WTC11 (cell line): ENCODE measurements at places on chromosomes 5 and 9. TPM values are rescaled to one million over a fixed set of nuclear protein-coding genes. Genes with fewer than 3 reads are reported as not detected.

Gene NUTM2G
- 0.14 to 0.50 TPM (median 0.27 TPM) in 3 replicates for total RNA-seq

GRCh38 chr9:136958898-136959850 is 7.1 kb downstream of the LCN12 start:
- DNase-seq = no peak
- H3K36me3 ChIP-seq = no peaks in the 10 kb centered on the region
- no peaks in the 10 kb centered on the region for H3K4me1 ChIP-seq
- no peak overlapping the region for H3K4me3 ChIP-seq
- no peak overlapping the region for H3K27ac ChIP-seq

DNA sequence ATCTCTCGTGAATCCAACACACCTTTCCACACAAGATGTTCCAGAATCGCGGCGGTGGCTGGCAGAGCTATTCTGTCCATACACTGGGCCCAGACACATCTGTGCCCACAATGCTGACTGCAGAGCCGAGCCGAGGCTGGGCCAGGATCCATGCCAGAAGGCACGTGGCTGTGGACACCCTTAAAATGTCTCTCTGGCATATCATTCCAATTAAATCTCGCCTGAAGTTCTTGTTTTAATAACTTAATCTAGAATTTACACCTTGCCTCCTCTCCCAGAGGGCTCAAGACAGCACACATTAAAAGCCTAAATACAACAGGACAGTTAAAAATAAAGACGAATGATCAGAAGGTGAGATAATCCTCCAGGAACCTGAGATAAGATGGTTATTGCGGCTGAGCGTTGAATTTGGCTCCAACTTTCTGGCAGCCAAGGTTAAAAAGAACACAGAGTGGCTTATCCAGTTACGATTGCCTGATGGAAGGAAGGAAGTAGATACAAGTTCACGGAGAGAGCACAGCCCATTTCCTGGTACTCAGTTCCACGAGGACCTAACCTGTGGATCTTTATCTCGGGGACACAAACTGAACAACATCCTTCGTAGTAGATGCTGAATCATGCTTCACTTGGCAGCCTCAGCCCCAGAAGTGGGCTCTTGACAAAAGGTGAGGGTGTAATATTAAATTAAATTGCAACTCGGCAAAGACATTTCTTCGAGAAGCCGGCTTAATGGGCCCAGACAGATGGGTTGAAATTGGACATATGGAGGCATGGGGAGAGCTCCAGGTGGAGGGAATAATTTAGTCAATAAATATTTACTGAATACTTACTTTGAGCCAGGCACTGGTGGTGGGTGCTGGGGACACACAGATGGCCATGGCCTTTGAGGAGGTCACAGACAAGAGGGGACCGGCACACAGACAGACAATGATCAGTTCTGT is 86.0 kb upstream of the TBC1D2 start:
- DNase-seq = no peak
- H3K27ac ChIP-seq = no peak overlapping the region
- no peak overlapping the region for H3K4me3 ChIP-seq
- H3K4me1 ChIP-seq = no peaks in the 10 kb centered on the region
- H3K36me3 ChIP-seq = no peaks in the 10 kb centered on the region

DNA sequence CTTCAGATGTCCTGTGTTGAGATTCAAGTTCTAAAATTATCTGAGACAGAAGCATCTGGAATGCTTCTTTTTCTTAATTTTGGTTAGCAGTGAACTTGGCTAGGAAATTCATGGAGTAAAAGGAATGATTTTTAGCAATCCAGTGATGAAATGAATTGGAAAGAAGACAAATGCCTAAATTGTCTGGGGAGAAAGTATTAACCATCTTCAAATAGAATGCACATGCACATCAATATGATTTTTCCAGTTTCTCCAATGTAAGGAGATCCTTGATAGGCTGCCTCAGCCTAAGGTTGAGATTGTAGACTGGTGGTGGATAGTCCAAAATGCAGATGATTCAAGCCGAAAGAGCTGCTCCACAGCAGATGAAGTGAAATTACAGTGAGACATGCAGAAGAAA is 106.7 kb downstream of the PCSK5 start:
- H3K4me3 ChIP-seq = no peak overlapping the region
- H3K27ac ChIP-seq = no peak overlapping the region
- H3K36me3 ChIP-seq = peaks cover 19% of the 10 kb centered on the region
- no peaks in the 10 kb centered on the region for H3K27me3 ChIP-seq

GRCh38 chr5:158747816-158748432 is 351.8 kb downstream of the EBF1 start:
- no peak overlapping the region for H3K4me3 ChIP-seq
- no peak overlapping the region for H3K27ac ChIP-seq
- no peak for DNase-seq
- H3K36me3 ChIP-seq = no peaks in the 10 kb centered on the region

DNA sequence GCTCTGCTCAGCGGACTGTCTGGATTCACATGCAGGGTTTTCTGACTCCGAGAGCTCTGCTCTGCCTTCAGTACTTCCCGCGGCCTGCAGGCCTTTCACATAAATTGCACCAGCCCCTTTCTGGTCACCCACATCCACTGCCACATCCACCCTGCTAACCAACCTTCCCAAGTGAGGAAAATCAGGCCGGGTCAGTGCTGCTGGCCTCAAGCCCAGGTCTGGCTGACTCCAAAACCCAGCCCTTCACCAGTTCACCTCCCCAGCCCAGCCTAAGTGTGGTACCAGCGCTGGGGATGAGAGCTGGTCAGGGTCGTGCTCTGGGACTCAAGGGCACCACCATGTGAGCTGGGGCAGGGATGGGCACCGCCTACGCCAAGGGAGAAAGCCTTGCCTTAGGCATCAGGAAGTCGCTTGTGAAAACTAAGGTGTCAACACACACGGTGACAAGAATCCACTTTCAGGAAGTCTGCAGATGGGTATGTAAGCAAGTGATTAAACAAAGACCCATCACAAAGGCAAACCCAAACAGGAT is 12.3 kb downstream of the LMAN2 start:
- H3K27me3 ChIP-seq = no peaks in the 10 kb centered on the region
- H3K4me1 ChIP-seq = peaks cover 41% of the 10 kb centered on the region
- no peak overlapping the region; the same call in 1 of the 2 replicates for H3K4me3 ChIP-seq

GRCh38 chr5:172437445-172438318 is 16.6 kb downstream of the SH3PXD2B start:
- H3K36me3 ChIP-seq = no peaks in the 10 kb centered on the region
- H3K27ac ChIP-seq = no peak overlapping the region; the same call in 1 of the 2 replicates
- no peak overlapping the region for H3K4me3 ChIP-seq

DNA sequence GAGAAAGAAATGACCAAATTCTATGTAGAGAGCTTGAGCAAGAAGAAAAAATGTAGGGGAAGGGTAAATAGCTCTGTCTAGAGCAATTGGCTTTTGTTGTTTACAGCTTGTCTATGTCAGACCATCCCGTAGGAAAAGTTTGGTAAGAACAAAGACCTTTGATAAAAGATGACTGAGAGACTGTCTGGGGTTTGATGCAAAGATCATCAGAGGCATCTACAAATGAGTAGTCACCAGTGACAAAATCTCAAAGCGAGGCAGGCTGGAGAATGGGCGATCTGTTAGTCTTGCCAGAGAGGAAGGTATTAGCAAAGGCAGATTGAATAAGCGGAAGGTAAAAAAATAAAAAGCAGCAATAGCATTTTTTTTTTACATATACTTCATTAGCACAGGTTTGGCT is 125.0 kb upstream of the RASGRF2 start:
- no peaks in the 10 kb centered on the region for H3K4me1 ChIP-seq
- no peak overlapping the region for H3K27ac ChIP-seq
- no peak overlapping the region for H3K4me3 ChIP-seq
- no peaks in the 10 kb centered on the region for H3K27me3 ChIP-seq
- no peak for DNase-seq

- DNase-seq = peak; percentile 49
- H3K36me3 ChIP-seq = 0 out of 2 replicates have a peak, but pooled peaks cover 3% of the 10 kb centered on the region
- H3K4me3 ChIP-seq = no peak overlapping the region
These were observed 167.9 kb upstream of the ACTBL2 start for GRCh38 chr5:57650360-57651069.

Gene CMBL
- total RNA-seq = 26.7 to 34.0 TPM (median 27.7 TPM) in 3 replicates

DNA sequence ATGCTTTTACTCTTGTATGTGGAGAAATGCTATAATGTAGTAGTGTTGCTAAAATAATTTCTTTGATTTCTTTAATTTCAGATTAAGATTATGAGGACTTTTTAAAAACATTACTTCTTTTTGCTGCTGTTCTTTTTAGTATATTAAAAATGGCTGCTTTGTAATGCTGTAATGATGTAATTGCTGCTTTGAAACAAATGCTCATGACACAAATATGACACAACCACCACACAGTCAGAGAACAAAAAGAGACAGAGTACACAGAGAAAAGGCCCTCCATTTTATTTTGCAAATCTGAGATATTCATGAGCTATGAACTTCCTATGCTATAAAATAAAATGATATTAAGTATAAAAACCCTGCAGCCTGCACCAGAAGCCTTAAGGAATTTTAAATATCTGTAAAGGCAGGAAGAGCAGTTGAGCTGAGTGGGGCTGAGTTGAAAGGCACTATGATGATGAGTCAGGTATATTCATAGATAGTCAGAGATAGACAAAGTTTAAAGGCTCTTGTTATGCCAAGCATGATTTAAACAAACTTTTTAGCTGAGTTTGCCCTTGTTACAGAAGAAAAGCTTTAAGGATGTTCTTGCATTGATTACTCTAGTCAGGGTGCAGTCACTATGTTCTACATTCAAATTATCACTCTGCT is 5.1 kb upstream of the POU5F2 start:
- no peak for DNase-seq
- no peak overlapping the region for H3K4me3 ChIP-seq
- no peaks in the 10 kb centered on the region for H3K27me3 ChIP-seq
- no peaks in the 10 kb centered on the region for H3K36me3 ChIP-seq
- H3K4me1 ChIP-seq = no peaks in the 10 kb centered on the region
